ENCODE measurements at places on chromosomes 7 and 10. TPM values are rescaled to one million over a fixed set of nuclear protein-coding genes. Genes with fewer than 3 reads are reported as not detected.

- DNase-seq: no peak
Observed at GRCh38 chr7:18975689-18976280, 141.7 kb downstream of the TWIST1 start.

Gene FKBP6
- not detected for total RNA-seq

Gene MYL10
- not detected for total RNA-seq

GRCh38 chr7:69256634-69257081, 341.6 kb upstream of the AUTS2 start:
- DNase-seq: no peak

- no peak for DNase-seq
Observed at GRCh38 chr10:52871191-52871843, 98.7 kb upstream of the MBL2 start.

DNA sequence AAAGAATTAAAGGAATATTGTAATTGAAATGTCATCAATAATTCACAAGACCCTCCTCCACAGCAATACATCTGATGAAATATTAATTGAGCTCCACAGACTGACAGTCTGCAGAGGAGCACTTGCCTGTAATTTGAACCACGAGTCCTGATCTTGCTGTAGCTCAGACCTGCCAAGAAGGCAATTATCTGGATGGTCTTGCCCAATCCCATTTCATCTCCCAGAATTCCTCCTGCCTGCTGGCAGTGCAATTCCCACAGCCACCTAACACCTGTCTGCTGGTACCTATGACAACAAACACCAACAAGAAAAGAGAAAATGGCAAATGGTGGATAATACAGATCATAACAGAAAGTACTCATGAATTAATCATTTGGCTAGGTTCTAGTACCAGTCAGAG, 38.5 kb downstream of the ERCC6 start:
- no peak for DNase-seq

All from prostate gland (tissue), 2 donors.